Activated CD4-positive, alpha-beta T cell treated with anti-CD3 and anti-CD28 coated beads, Interleukin-2, amount 50 U/mL, for 4 hours (primary cell): ENCODE measurements at places on chromosomes 12 and 14.
A peak's percentile ranks its signal among the peaks of the same experiment; 100 is the strongest.

DNA sequence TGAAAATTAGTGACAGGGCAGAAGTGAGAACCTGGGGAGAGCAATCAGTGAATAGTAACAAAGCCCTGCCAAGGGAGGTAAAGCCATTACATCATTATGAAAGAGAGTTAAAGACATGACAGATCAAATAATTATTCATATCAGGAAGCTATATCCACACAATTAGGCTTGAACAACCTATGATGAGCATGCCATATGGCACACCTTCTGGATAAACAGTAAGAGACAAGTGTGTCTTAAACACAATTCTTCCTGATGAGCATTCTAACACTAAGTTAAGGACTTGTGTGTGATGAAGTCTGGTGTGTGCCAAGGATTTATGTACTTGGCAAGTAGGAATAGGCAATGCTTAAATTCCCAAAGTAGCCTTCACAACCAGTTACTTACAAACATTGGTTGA lies 76.1 kb downstream of the GALNT4 start:
- DNase-seq = no peak

GRCh38 chr12:121144416-121144914 lies 11.8 kb downstream of the P2RX7 start:
- no peak for DNase-seq

GRCh38 chr12:57547288-57548012 lies 458 bp upstream of the DCTN2 start:
- DNase-seq = no peak

DNA sequence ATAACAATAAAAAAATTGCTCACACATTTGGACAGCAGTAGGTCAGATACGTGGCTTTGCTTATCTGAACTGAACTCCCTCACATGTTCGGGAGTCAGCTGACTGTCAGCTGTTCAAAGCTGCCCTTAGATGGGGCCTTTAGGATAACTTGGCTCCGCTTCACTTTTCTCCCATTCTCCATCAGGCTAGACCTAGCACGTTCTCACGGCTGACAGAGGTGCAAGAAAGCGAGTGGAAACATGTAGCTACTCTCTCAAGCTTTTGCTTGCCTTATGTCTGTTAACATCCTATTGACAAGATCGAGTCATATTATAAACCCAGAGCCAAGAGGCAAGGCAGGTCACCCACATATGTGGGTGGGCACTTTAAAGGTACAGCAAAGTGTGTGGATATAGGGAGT lies 112.0 kb upstream of the PDZRN4 start:
- no peak for DNase-seq

DNA sequence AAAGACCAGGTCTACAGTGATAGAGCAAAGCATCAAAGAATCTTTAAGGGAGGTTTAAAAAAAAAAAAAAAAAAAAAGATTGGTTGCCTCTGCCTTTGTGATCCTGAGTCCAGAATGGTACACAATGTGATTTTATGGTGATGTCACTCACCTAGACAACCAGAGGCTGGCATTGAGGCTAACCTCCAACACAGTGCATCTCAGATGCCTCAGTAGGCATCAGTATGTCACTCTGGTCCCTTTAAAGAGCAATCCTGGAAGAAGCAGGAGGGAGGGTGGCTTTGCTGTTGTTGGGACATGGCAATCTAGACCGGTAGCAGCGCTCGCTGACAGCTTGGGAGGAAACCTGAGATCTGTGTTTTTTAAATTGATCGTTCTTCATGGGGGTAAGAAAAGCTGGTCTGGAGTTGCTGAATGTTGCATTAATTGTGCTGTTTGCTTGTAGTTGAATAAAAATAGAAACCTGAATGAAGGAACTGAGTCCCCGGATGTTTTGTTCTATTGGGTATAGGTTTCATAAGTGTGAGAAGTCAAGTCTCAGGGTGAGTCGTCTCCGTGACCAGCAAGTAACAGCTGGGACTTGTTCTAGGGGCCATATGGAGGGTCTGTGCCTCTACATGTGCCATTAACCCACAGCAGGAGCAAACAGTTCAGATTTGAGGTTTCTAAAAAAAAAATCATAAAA lies 9.3 kb downstream of the PEBP1 start:
- no peak for DNase-seq

DNA sequence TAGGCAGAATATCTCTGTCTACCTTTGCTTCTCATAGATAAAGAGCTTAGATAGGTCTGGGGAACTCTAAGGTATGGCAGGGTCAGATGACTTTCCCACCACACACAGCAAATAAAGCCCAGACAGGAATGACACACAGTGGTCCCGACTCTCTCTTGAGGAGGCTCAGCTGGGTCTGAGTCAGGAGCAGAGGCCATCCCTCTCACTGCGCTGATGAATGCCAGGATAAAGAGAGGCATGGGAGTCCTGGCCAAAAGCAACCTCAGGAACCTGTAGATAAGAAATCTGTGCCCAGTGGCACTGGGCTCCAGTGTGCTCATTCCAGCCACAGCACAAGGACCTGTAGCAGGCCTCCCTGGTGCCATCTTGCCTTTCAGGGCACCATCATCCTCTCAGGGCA lies 129.4 kb upstream of the PARP11 start:
- no peak for DNase-seq

DNA sequence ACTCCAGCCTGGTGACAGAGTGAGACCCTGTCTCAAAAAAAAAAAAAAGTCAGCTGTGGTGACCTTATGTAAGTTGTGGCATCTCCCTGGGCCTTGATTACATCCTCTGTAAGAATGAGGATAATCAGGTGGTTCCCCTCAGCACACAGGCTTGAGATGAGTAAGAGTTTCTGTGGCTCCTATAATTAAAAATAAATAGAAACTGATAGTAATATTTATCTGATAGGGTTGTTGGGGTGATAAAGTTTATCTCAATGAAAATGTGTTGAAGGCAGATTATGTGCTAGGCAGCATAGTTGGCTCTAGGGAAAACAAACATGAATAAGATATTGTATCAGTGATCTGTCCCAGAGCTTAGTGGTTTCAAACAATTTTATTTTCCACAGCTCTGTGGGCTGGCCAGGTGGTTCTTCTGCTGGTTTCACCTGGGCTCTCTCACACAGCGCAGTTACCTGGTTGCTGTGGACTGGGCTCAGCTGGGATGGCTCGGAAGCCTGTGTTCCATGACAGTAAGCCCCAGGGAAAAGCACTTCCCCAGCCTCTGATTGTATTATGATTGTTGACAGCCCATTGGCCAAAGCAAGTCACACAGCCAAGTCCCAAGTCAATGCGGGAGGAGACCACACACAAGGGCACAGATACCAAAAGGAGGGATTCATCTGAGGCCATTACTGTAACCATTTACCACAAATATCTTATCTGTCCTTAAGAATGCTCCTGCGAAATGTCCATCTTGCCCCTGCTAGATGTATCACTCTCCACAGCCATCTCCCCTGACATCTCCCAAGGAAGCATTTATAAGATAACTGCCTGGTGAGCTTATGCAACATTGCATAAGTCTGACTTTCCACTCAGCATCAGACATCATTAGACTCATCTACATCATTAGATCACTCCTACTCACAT lies 151.7 kb downstream of the NUAK1 start:
- DNase-seq = no peak

DNA sequence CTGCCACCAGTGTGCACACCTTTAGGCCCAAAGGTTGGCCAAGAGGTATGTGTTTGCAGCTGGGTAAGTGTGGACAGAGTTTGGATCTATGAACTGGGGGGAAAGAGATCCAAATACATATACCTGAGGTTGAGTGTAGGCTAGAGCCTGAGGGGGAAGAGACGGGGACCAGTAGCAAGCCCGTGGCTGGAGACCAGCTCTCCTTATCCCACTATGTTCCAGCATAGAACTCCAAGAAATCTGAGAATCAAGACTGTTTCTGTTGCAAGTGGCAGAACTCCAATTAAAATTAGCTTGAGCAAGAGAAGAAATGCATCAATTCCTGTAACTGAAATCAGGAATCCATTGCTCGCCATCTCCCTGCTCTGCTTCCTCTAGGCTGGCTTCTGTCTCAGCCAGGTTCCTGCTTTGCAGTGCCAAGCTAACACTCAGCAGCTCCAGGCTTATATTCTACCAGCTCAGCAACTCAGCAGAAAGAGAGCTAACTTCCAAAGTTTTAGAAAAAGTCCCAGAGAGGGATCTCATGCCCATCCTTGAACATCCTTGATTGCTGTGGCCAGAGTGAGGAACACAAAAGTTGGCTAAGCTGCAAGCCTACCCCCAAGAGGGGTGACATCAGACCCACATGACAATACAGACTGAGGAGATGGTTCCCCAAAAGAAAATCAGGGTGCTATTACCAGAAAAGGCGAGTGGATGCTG lies 1.5 kb upstream of the PCK2 start:
- no peak for DNase-seq

DNA sequence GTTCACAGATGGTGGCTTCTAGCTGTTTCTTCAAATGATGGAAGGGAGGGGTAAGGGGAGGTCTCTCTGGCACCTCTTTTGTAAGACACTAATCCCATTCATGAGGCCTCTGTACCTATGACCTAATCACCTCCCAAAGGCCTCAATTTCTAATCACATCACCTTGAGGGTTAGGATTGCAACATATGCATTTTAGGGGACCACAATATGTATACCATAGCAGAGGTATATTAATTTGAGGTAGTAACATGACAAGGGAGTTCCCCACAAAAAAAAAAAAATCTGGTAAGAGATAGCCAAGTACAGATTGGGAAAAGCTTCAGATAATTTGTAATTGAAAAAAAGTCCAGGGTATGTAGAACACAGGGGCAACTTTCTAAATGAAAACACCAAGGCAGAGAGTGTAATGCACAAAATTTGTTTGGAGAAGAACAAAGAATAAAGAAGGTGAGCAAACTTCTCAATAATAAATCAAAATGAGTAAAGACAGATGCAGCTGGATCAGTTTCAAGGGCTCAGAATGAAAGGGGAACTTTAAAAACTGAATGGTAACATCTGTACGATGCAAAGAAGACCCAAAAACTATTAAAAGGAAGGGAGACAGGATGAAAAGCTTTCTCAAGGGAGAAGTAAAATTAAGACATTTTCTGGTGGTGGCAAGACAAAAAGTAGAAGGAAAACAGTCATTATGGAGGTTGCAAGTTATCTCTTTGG lies 125.5 kb upstream of the DCN start:
- no peak for DNase-seq

DNA sequence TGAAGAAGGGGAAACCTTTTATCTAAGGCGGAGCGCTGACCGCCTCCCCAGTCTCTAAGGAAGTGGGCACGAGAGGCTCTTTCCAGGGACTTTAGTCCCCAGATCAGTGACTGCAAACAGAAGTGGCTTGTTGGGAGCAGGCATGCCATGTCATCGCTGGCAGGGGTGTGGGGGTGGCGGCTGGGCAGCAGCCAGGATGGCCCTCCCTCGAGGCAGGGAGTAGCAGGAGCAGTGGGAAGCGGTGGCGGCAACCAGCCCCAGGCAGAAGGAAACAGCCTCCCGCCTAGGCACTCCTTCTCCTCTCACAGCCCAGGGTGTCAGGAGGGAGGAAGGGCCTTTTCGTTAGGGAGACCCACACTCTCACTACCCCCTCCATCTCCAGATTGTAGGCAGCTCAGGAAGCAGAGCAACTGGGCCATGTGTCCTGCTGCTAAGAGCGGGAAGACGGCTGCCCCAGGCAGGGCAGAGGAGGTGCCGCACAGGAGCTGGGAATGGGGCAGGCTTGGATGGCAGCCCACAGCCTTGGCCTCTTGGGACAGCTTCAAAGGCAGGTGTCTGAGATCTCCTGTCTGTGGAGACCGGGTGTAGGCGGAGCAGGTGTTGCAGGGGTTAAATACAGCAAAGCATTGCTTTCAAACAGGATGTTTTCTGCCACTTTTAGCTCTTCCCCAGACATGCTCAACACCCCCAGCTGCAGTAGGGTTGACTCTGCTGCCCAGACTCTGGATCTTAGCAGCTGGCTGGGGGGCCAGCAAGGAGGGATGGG lies 21.8 kb downstream of the VDR start:
- DNase-seq = peak; percentile 18

- DNase-seq = no peak
Measured at GRCh38 chr12:52370926-52371608, 3.8 kb upstream of the KRT85 start.

- DNase-seq = no peak
Measured at GRCh38 chr14:25197885-25198284, 147.9 kb upstream of the STXBP6 start.

DNA sequence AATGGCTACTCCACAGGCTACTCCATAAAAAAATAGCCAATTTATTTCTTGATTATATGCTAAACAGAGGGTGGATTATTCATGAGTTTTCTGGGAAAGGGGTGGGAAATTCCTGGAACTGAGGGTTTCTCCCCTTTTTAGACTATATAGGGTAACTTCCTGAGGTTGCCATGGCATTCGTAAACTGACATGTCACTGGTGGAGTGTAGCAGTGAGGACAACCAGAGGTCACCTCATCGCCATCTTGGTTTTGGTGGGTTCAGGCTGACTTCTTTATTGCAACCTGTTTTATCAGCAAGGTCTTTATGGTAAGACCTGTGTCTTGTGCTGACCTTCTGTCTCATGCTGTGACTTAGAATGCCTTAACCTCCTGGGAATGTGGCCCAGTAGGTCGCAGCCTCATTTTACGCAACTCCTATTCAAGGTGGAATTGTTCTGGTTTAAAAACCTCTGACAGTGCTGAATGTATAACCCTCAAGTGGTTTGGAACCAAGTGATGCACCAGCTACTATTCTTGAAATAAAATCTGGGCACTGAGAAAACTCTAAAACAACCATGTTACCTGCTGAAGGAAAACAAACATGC lies 27.7 kb downstream of the C12orf56 start:
- DNase-seq = no peak

- DNase-seq = no peak
Measured at GRCh38 chr14:102201353-102201738, 61.6 kb downstream of the WDR20 start.

- DNase-seq = no peak
Measured at GRCh38 chr12:127642208-127642607, 624.8 kb upstream of the TMEM132C start.

DNA sequence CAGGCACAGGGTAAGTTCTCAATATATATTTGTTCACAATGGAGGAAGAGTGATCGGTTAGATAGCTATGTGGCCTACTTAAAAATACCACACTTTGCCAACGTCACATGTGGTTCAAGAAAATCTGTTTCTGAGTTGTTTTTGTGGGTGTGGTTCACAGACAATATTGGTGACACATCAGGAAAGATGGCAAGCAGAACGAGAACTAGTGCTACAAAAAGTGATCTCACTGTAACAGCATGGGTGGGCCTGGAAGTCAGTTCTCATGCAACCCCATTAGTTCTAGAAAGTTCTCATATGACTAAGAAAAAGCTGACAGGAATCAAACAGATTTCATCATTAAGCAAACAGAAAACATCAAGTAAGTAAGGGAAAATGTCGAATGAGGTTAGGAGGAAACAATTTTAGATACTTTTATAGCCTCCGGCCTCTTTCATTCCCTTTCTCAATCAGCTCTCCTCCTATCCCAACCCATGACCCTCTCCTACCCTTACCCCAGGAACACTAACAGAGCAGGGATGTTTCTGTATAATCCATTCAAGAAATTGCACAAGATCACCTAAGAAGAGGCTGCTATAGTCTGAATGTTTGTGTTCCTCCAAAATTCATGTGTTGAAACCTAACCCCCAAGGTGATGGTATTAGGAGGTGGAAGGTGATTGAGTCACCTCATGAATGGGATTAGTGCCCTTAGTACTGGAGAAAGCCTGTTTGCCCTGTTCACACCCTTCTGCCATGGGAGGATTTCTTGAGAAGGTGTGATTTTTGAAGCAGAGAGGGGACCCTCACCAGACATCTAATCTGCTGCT lies 15.5 kb upstream of the NTN4 start:
- DNase-seq = no peak
